ENCODE measurements at places on chromosomes 1 and 21.

DNA sequence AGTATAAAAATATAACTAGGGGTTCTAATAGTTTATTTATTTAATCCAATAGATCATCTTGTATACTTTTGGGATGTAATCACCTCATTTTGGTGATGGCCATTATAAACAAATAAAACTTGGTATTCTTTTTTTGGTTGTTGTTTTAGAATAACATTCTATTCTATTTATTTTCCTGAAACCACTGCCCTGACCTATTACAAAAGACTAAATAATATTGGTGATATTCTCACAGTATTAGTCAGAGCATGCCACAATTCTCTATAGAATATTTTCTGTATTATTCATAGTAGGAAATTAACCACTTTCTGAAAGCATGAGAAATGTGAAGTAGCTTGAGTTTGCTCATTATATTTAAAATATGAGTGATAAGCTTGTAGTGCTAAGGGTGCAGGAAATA is 54.1 kb upstream of the LRRC7 start:
- no peak for DNase-seq

GRCh38 chr1:153953859-153954365 is 4.5 kb downstream of the CRTC2 start:
- no peak for DNase-seq

- peak; percentile 24 for DNase-seq
Observed at GRCh38 chr1:212630158-212630900, 21.8 kb downstream of the ATF3 start.

- no peak for DNase-seq
Observed at GRCh38 chr1:58618303-58618702, 41.3 kb upstream of the TACSTD2 start.

GRCh38 chr1:97745912-97746311 is 174.9 kb downstream of the DPYD start:
- DNase-seq = no peak

DNA sequence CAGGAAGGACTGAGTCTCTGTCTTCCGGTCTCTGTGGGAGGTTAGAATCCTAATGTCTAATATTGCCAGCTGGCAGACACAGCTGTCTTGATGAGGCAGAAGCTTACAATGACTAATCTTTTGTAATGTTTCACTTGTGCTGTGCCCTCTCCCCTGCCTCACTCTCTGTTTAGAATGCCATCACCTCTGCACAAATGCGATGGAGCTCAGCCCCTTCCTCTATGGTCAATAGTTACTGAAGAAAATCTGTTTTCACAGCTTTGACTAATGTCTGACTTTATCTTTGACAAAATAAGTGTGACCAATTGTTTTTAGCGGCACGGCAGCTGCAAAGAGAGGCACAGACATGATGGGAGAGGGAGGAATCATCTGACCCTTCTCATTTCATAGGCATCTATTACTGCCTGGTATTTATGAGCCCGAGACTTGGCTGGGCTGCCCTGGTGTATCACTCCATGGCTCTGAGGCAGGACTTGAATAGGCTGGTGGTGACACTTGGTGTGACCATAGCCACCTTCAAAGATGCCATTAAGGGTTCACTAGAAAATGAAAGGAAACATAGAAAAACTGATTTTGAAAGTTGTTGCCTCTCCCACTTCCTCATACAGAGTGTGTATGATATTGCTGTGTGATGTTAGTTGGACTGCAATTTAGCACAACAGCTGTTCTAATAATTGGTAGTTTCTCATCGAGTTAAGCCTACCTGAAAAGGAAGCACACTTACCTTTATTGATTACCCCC is 163.2 kb upstream of the NBPF11 start:
- no peak for DNase-seq

DNA sequence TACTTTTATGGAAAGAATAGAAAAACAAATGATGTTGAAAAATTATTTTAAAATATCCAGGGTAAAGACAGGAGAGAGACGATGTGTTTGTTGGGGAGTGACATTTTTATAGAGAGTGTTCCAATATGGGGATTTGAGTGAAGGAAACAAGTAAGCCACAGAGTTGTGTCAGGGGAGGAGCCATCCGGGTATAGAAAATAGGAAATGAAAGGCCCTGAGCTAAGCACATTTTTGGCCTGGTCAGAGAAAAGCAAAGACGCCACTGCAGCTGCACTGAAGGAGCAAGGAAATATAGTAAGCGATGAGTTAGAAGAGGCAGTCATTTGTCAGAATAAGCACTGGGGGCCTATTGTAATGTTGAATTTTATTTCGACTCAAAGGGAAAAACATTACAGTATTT is 107.3 kb upstream of the ADGRL4 start:
- DNase-seq = no peak

DNA sequence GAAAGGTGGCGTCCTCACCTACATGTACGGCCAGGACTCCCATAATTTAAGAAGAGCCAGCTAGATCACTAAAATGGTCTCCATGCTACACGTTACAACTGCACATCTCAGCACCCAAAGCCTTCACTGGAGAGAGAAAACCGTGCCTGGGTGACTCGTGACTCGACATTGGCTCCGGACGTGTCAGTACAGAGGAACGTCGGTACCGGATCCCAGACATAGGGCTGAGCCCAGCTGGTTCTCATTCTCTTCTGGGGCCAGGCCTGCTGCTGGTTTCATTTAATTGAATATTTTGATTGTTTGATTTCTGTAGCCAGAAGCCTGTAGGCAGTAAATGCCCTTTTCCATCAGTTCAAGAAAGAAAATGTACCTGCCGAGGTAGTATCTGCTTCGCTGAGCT is 93.1 kb downstream of the HHIPL2 start:
- no peak for DNase-seq

GRCh38 chr1:185741551-185741950 is 7.4 kb downstream of the HMCN1 start:
- no peak for DNase-seq

DNA sequence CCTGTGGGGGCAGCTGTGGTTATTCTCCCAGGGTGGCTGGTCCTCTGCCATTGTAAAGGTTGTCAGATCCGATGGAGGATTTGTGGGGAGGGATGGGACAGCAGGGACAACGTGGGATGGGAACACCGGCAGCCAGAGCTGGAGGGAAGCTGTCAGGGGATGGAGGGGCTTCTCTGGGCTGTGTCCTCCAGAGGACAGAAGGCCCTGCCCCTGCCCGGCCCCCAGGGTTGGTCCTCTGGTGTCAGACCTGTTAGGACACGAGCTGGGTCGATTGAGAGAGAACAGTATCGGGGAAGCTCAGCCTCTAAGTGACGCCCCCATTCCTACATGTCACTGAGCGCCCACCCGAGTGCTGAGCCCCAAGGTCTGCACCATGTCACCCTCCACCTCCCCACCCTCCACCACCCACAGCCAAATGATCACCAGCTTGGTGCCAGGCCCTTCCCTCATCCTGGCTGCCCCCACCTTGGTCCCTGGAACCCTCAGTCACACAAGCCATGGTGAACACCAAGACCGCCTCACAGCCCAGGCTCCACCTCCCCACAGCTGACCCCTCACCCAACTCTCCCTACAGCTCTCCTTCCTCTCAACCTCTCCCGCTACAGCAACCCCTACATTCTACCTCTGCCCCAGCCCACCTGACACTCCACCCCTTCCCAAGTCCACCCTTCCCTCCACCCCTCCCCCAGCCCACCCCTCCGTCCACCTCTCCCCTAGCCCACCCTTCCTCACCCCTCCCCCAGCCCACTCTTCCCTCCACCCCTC is 244.4 kb downstream of the MATN1 start:
- no peak for DNase-seq

- DNase-seq = no peak
Observed at GRCh38 chr1:87307931-87308330, 20.7 kb upstream of the LMO4 start.

GRCh38 chr1:26750428-26750827 is 37.3 kb upstream of the PIGV start:
- no peak for DNase-seq

- no peak for DNase-seq
Observed at GRCh38 chr1:82052563-82052962, 251.8 kb downstream of the ADGRL2 start.

DNA sequence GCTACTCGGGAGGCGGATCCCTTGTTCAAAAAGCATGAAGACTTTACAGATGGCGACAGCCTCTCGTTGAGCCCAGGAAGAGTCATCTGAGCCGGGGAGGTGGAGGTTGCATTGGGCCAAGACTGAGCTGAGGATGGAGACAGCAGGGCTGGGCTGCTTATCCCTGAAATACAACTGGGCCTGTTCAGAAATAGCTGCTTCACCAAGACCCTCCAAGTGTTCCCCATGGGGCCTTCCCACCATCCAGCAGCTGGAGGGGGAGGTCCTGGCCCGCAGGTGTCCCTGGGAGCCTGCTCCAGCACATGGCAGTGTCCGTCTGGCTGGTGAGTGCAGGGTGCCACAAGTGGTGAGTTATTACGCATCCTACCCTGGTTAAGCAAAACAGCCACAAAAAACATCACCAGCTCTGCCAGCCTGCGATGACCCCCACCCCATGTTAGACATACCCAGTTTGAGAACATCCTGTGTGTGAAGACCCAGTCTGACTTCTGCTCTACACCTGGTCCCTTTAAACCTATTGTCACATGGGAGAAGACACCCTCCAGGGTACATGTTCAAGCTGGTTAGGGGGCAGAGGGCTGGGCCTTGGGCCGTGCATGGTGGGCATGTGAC is 93.1 kb upstream of the TMPRSS2 start:
- no peak for DNase-seq

GRCh38 chr1:6464514-6464836 is 1.5 kb downstream of the TNFRSF25 start:
- DNase-seq = no peak

DNA sequence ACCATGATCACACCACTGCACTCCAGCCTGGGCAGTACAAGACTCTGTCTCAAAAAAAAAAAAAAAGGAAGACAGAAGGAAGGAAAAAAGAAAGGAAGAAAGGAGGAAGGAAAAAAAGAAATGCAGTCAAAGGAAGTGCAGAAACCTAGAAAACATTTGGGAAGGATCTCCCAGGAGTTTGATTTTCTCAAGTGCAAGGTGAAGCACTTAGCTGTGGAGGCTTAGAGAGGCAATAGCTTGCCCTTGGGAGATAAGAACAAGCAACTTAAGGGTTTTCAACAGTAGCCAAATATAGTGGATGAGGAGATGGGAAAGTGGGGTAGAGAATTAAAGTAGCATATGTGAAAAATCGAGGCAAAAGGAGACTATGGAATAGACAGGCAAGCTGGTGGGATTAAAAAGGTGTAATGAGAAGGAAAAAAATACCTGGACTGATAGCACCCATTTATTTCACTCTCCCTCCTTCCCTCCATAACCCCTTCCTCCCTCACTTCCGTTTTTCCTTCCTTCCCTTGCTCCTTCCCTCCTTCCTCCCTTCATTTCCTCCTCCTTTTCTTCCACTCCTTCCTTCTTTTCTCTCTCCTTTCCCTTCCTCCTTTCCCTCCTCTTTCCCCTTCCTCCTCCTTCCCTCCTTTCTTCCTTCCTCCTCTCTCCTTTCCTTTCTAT is 6.8 kb upstream of the FAM89A start:
- DNase-seq = no peak

DNA sequence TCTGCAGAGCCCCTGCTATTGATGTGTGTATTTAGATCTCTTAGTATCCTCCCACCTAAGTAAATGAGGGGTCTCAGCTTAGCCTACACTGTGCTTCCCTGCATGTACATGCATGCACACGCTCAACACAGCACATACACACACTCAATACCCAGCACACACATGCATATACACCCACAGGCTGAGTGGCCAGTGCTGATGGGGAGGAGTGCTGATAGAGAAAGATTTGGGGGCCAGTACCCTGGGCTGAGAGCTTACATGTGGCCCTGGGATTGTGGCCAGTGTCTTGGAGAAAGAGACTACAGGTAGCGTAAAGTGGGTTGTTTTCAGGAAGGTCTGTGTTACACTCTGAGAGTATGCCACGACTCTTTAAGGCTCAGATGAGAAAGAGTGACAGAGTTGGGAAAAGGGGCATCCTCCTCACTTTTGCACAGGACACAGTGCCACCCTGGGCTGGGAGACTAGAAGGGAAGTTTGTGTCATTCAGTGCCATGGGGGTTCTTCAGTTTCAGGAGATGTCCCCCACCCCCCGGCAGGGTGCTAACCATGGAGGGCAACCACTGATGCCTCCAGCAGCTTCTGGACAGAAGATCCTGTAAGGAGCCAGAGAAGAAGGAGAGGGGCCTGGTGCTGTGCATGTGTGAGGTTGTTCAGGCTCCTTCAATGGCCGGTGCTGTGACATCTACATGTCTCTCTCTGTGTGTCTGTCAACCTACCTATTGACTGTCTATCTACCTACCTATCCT is 166.8 kb downstream of the RHOU start:
- no peak for DNase-seq

DNA sequence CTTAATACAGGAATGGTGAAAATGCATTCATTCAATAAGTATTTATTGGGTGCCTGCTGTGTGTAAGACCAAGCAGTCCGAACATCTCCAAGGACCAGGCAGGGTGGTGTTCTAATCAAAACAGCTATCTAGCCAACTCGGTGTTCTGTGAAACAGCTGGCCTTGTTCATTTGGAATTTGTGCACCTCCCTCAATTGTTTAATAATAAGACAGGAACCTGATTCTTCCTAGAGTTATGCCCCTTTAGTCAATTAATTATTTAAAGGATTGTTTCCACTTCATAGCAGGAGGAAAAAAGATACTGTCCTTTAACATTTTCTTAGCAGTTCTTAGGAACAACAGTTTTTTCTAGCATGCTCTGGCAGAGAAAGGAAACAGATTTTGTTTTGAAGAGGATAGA is 30.4 kb downstream of the S100A10 start:
- no peak for DNase-seq

DNA sequence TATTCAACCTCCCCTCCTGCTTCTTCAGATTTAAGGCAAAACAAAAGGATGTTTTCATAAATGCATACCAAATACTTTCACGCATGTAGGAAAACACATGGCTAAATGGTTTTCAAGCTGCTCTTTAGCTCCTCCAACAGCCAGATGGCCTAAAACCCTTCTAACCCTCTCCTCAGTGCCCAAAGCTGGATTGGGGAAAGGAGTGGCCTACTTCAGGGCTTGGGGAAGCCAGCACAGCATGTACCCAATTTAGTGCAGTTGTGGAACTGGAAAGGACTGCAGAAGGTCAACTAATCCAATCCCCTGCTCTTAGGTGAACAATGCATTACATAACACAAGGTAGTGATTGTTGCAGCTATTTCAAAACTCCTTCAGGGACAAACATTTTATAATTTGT is 9.3 kb downstream of the F5 start:
- no peak for DNase-seq

GRCh38 chr1:21262293-21263051 is 27.8 kb downstream of the ECE1 start:
- no peak for DNase-seq

DNA sequence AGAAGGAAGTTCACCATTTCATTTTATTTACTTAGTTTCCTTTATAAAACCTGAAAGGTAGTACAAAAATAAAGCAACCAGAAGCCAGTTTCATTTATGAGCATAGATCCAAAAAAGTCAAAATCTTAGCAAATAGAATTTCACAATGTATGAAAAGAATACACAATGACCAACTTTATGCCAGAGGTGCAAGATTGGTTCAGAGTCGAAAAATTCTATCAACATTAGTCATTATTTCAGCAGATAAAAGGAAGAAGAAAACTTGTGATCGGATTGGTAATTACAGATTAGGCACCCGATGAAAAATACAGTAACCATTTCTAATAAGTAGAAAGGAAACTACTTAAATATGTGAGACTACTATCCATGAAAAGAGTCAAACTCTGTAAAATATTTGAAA is 89.1 kb downstream of the ITSN1 start:
- no peak for DNase-seq

- DNase-seq = no peak
Observed at GRCh38 chr1:1144122-1144842, 28.4 kb upstream of the C1orf159 start.

- DNase-seq = no peak
Observed at GRCh38 chr1:1826356-1827088, 48.3 kb upstream of the NADK start.

GRCh38 chr1:54112027-54112426 is 40.8 kb downstream of the CDCP2 start:
- DNase-seq = no peak

Measured in stimulated activated CD8-positive, alpha-beta memory T cell treated with anti-CD3 and anti-CD28 coated beads, Interleukin-15, amount 100 ng/mL, for 24 hours (primary cell).